MG63 (cell line): ENCODE measurements at places on chromosomes 13 and 19. TPM values are rescaled to one million over a fixed set of nuclear protein-coding genes. Genes with fewer than 3 reads are reported as not detected.

DNA sequence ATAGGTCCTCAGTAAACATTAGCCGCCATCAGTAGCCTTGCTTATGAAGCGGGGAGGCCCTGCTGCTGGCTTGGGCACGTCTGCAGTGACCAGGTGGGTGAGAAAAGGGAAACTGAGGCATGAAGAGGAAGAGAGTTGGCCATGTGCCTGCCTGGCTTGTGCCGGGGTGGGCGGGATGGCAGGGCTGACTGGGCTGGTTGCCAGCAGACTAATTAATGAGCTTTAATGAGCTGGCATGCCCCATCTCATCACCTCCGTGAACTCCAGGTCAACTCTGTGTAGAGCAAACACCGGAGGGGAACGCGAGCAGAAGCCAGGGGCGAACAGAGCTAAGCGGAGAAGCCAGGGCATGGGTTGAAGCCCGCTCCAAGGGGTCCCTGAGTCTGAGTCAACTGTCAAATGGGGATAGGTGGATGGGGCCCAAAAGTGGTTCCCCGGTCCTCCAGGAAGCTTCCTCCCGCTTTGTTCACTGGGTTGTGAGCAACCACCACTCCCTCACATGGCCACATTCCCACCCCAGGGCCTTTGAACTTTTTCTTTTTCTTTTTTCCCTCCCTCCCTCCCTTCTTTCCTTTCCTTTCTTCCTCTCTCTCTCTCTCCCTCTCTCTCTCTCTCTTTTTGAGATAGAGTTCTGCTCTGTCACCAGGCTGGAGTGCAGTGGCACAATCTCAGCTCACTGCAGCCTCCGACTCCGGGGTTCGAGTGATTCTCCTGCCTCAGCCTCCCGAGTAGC, 8.7 kb downstream of the NR2F6 start:
- DNase-seq: no peak

CALR3 gene
- total RNA-seq: not detected in 2 replicates

DNA sequence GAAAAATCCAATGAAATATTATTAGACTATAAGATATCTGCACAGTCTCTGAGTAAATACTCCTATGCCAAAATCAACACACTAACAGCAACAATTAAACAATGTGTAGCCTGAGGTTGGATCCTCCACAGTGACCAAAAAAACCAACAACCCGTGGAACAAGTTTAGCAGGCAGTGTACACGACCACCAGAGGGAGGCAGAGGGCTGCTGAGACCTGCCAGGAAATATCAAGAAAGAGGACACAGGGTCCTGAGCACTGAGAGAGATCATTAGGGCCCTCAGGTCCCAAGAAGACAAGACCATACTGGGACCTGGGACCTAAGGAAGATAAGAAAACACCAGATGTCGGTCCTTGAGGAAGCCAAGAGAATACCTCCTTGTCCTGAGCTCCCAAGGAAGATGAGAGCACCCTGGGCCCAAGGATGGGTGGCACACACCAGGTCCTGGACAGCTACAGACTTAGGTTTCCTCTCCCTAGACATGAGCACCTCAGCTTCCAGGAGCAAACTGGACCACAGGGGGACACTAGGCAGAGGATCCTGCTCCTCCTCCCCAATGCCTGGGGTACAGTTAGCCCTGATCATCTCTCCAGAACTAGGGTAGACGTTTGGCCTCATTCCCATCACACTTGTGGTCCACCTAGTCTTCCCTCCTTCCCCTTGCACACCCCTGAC, 822 bp upstream of the ZNF274 start:
- DNase-seq: peak; percentile 40

SLC35E1 gene
- total RNA-seq: 28.0 and 30.5 TPM in 2 replicates

GRCh38 chr13:36706755-36707154, 32.9 kb downstream of the SERTM1 start:
- DNase-seq: peak; percentile 69

GRCh38 chr13:76048675-76049375, 412.7 kb downstream of the LMO7 start:
- DNase-seq: no peak

GRCh38 chr13:101489643-101490405, 37.3 kb downstream of the ITGBL1 start:
- DNase-seq: no peak

GRCh38 chr13:40585911-40586471, 80.5 kb downstream of the FOXO1 start:
- DNase-seq: no peak

- no peak for DNase-seq
These were observed 48.6 kb downstream of the SPATA13 start for GRCh38 chr13:24209138-24209537.

ZNF790 gene
- total RNA-seq: 0.20 and 0.36 TPM in 2 replicates

DNA sequence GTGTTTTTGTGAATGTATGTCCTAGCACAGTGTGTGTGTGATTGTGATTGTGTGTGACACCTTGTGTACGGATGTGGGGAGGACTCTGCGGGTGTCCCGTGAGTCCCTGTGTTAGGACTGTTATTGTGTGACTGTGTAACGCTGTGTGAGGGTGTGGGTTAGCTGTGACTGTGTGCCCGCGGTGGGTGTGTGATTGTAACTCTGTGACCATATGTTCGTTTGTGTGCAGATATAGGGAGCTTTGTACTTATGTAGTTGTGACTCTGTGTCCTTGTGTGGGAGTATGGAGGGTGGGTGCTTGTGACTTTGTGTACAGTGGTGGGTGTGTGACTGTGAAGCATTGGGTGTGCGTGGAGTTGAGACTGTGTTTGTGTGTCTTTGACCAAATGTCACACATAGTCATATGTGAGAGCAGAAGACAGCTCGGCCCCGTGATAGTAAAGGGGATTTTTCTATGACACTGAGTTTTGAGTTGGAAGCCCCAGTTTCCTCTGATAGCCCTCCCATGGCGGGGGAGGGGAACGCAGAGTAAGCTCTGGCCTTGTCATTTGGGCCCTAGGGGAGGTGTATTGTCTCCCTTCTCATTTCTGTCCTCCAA, 949 bp upstream of the ZNF260 start:
- DNase-seq: no peak

DNA sequence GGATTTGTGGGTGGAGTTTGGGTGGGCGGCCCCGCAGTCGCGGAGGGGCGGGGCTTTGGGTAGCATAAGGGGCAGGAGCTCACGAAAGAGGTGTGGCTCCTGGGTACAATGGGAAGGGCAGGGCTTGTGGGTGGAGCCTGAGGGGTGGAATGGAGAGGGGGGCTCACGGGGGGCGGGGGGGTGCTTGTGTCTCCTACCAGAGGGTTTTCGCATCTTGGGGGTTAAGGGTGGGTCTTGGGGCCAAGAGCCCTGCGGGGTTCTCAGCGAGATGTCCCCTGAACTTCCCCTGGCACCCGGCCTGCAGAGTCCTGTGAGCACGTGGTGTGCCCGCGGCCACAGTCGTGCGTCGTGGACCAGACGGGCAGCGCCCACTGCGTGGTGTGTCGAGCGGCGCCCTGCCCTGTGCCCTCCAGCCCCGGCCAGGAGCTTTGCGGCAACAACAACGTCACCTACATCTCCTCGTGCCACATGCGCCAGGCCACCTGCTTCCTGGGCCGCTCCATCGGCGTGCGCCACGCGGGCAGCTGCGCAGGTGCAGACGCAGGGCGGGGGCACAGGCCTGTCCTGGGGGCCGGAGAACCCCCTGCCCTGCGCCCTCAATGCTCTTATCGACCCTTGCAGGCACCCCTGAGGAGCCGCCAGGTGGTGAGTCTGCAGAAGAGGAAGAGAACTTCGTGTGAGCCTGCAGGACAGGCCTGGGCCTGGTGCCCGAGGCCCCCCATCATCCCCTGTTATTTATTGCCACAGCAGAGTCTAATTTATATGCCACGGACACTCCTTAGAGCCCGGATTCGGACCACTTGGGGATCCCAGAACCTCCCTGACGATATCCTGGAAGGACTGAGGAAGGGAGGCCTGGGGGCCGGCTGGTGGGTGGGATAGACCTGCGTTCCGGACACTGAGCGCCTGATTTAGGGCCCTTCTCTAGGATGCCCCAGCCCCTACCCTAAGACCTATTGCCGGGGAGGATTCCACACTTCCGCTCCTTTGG, 5.1 kb downstream of the FSTL3 start:
- DNase-seq: no peak

- DNase-seq: no peak
These were observed 545 bp downstream of the BTBD2 start for GRCh38 chr19:2014731-2015607.

GRCh38 chr13:106859533-106859904, 291.6 kb upstream of the ARGLU1 start:
- DNase-seq: no peak

GRCh38 chr19:38648769-38649304, 1.4 kb downstream of the ACTN4 start:
- no peak for DNase-seq

DNA sequence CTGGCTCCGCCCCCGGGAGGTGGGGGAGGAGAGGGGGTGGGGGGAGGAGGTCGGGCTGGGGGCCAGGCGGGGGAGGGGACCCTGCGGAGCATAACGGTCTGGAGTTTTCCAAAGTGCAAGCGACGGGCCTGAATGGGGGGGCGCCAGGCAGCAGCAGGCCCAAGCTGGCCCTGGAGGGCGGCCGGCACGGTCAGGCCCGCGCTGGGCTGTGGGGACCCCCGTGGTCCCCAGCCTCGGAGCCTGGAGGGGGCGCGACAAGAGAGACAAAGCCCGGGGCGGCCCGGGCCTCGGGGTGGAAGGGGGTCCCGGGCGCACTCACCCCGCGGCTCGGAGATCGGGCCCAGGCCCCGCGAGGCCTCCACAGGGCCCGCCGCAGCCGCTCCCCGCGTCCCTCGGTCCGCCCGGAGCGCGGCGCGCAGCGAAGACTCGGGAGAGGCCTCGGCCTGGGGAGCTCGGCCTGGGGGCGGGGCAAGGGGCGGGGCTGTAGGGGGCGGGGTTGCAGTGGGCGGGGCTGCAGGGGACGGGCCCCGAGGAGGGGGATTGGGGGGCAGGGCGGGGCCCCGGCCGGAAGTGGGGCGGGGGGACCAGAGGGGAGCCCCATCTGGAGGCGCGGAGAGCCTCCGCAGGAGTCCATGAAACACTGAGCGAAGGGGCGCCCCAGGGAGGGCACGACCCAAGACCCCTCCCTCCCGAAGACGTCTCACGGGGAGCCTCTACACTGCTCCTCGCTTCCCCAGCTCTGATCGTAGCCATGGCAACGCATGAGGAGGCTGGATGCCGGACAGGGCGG, 47.6 kb downstream of the PTPRS start:
- peak; percentile 45 for DNase-seq

- no peak for DNase-seq
These were observed 915.2 kb downstream of the PCDH9 start for GRCh38 chr13:66314911-66315310.

DNA sequence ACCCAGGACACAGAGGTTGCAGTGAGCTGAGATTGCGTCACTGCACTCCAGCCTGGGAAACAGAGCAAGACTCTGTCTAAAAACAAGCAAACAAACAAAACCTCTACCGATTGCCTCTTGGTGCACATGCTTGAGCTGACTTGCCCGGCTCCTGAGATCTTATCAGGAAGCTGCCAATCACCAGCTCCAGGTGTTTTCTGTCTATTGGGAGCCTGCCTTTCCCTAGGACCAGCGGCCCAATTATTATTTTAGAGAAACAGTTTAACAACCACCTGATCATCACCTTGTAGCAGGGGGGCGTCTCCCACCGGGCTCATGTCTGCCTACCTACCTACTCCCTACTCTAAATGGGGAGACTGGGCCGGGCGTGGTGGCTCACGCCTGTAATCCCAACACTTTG, 10.8 kb downstream of the CLEC4M start:
- DNase-seq: no peak

ZNF865 gene
- 0.66 and 0.69 TPM in 2 replicates for total RNA-seq

DNA sequence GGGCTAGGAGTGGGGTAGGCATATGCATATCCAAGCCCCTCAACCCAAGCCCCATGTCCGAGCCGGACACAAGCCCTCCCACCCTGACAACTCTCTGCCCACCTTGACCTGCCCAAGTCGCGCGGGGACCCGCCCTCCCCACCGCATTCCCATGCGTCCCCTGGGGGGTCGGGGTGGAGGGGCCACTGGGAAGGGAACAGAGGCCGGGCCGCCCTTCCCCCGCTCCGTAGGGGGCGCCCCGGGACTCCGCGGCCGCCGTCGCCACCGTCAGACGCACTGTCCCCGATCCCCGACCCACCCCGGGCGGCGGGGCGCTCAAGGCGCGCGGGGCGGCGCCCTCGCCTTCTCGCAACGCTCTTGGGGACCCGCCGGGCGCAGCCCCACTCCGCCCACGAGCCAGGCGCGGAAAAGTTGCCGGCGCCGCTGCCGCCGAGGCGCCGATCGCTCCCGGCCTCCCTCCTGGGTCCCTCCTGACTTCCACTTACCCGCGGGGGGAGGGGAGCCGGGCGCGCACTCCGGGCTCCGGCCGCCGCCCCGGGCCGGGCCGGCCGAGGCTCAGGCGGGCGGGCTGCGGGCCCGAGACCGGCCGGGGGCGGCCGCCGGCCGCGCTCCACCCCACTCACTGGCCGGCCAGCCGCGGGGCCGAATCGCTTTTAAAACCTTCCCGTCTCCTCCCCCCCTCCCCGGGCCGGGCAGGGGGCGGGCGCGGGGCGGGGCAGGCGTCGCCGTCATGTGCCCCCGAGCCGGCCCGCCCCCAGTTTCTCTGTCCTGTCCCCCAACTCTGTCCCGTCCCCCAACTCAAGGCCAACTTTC, 34.4 kb upstream of the NANOS3 start:
- peak; percentile 92 for DNase-seq

DNA sequence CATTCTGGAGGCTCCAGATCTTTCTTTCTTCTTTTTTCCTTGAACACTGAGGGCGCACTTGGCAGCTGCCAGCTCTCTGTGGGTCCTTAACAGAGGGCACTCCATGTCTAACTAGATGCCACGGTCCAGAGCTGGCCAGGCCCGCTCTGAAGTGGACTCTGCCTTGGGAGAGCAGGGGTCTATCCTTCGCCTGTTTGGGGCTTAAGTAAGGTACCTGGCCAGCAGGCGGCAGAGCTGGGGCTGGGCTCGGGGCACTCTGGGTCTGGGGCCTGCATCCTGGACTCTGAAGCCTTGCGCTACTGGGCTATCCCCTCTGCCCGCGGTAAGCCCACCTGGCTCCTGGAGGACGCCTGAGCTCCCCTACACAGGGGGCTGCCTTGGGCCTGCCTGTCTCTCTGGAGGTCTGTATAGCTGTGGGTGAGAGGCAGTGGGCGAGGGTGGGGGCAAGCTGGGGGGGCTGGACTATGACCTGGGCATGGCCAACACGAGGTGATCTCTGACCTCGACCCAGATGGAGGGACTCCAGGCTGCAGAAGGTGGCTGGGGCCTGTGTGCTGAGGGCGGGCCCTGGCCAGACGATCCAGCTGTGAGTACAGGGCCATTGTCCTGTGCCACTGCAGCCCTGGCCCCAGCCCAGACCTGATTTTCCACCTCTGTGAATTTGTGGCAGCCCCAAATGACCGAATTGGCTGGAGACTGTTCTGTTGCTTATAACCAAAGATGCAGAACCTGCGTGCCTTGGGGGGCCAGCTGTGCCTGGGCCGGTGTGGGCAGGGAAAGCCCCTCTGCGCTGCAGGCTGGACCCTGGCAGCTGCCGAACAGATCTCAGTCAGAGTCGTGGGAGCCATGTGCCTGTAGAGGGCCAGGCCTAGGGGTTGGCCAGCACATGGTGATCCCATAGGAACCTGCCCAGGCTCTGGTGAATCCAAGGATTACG, 26.5 kb downstream of the CEBPG start:
- DNase-seq: no peak

- no peak for DNase-seq
These were observed 23.4 kb downstream of the FAM124A start for GRCh38 chr13:51245583-51245982.

PDX1 gene
- not detected in 2 replicates for total RNA-seq

GRCh38 chr13:21035498-21035897, 25.9 kb downstream of the LATS2 start:
- DNase-seq: no peak

GRCh38 chr13:107974409-107974808, 240.9 kb downstream of the LIG4 start:
- no peak for DNase-seq

- DNase-seq: no peak
These were observed 15.0 kb downstream of the PPP5C start for GRCh38 chr19:46361915-46362314.
